ENCODE measurements at places on chromosomes 1 and 21.

DNA sequence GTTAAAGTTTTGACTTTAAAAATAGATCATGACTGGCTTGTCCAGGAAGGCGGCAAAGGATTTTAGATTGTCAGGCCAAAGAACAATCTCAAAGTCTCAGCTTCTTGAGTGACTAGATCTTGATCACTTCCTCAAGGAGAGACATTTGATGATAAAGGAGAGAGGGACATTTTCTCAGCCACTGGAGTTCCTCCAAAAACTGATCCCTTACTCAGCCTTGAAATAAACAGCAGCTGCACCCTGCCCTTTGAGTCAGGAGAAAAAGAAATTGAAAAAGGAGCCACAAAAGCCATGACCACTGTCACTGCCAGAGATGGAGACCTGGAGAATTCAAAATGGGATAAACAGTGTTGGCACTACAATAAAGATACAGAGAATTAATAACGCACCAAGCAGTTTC lies 288.4 kb upstream of the PRMT6 start:
- no peak for DNase-seq

GRCh38 chr1:38915352-38915948 lies 26.2 kb downstream of the RHBDL2 start:
- no peak for DNase-seq

DNA sequence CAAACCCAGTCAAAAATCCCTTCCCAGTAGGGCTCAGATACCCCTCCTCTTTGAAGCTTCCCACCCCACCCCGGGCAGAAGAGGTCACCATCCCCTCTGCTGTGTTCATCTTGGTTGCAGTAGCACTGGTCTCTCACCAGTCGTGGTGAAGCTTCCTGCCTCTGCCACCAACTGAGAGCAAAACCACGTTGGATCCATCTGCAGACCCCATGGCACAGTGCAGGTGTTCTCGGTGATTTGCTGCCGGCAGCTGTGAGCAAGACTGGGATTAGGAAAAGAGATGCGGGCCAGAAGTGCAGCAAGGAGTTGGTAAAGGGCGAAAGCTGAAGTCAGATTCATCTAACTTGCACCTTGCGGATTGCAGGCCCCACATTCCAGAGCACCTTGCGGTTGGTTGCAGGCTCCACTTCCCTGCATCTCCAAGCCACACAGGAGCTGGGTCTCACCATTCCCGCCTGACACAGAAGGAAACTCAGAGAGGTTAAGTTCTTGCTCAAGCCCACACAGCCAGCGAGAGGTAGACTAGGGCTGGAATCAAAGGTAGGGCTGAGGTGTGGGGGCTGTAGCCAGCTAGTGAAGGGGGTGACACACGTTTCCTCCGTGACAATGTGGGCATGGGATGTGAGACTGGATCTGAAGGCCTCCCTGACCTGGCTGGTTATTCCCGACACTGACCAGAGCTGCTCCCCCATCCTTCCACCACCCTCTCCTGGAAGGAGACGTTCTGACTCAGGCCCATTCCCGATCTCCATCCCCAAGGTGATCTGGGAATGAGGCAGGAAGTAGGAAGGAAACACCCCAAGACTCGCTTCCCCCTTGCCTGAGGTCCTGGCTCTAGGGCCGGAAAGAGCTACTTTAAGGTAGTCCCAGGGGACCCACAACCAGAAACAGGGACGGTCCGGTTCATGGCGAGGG lies 3.3 kb upstream of the FAM110D start:
- no peak for DNase-seq

GRCh38 chr21:40335704-40336103 lies 468.5 kb downstream of the PCP4 start:
- no peak for DNase-seq

- no peak for DNase-seq
These were observed 25.2 kb downstream of the PROK1 start for GRCh38 chr1:110476028-110476765.

DNA sequence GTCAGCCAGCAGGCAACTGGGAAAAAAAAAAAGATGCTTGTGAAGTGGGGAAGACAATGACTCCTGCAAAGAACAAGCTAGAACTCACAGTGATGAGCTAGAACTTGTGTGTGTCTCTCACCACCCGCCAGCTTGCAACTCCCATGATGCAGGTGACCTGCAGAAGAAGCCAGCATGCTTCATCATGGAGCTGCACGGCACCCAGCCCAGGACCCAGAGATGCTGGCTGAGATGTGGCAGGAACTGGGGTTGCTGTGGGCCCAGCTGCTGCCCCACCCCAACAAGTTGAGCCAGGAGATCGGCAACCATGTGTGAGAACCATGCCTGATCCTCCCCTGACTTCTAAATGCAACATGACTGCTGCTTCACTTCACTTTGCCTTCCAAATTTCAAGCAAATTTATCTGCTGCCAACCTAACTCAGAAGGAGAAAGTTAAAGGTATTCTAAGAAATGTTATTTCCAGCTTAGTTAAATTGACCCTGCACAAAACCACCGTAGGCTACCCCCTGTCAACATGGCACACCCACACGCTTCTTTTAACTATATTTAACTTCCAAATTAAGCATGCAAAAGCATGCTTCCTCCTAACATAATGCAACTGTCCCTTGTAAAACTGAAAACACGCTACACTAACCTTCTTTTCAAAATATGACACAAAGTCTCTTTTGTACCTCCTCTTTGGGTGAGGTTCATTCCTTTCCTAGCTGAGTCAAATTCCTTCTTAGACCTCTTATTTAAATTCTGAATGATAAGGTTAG lies 166.0 kb upstream of the IGSF21 start:
- DNase-seq, result no peak

DNA sequence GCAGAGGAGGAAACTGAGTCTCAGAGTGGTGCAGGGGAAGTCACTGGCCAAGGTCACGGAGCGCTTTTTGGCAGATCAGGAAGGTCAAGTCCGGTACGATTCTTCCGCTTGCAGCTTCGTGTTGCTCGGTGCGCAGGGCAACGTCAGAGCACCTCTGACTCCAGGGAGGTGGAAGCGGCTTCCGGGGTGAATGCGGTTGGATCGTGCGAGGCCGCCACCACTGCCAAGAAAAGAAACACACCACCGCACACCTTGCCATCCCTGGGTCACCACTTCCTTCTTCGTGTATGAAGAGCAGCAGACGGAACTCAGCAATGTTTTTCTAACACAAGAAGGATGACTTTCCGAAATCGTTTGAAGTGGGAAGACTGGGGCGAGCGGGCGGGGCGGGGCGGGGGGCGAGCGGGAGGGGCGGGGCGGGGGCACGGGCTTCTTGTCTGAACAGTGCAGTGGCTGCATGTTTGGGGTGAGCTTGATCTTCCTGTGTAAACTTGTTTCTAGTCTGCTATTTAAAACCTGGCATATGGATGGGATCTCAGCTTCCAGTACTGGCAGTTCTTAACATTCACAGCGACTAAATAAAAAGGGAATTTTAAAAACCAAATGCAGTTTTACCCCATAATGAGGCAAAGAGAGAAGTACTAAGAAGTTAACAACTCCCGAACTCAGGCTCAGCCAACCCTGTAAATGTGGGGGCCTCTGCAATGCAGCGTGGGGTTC lies 300.0 kb downstream of the RRAGC start:
- peak; percentile 92 for DNase-seq

GRCh38 chr1:232493869-232494268 lies 136.1 kb downstream of the SIPA1L2 start:
- no peak for DNase-seq

DNA sequence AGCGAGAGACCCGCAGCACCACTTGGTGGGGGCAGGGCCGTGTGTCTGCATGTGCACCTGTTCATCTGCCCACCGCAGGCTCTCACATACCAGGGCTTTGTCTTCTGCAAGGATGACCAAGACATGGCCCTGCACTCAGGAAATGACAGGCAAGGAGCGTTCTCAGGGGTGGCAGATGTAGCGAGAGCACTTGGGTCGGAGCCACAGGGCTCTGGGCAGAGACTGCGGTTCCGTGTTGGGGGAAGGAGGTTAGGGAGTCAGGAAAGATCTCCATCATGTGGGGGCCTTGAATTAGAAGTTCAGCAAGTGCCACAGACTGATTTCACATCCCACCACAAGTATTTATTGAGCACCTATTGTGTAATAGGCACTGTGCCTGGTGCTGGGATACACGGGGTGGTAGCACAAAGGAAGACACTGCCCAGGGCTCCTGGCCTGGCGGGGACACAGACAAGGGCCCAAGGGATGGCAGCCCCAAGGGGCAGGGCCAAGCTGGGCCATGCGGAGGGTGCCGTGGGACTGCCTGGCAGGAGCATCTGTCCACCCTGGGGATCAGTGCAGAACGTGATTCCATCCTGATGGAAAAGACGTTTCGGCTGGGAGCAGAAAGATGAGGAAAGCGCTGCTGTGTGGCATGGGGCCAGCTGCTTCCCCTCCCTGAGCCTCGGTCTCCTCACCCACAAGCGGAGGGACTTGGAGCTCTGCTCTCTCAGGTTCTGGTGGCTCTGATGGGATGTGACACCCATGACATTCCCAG lies 11.4 kb upstream of the SPSB1 start:
- DNase-seq, result no peak

- no peak for DNase-seq
These were observed 17.5 kb downstream of the NKAIN1 start for GRCh38 chr1:31222176-31222575.

DNA sequence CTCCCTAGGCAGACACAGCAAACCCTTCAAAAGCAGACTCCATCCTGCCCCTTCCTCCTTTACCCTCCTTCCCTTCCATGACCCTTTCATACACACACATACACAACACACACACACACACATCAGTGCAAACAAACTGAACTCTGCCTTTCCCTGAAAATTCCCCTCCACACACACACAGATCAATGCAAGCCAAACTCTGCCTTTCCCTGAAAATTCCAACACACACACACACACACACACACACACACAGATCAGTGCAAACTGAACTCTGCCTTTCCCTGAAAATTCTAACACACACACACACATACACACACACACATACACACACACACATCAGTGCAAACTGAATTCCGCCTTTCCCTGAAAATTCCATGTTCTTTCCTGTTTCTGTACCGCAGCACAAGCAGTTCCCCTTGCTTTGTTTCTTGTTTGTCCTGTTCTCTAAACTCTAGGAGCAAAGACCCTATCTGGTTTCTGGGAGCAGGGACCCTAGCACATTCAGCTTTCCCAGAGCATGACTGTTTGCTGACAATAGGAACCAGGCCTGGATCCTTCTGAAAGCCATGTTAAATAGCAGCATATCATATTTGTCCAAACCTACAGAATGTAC lies 91.0 kb downstream of the PTPN14 start:
- no peak for DNase-seq

- no peak for DNase-seq
These were observed 8.2 kb downstream of the BSND start for GRCh38 chr1:55006931-55007330.

DNA sequence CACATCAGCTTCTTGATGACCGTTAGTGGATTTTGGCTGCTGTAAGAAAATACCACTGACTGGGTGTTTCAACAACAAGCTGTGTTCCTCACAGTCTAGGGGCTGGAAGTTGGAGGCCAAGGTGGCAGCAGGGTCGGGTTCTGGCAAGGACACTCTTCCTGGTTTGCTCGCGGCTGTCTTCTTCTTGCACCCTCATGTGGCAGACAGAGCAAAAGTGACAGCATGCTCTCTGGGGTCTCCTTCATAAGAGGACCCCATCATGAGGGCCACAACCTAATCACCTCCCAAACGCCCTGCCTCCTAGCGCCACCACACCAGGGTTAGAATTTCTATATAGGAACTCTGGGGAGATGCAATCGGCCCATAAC lies 18.6 kb upstream of the TSPEAR start:
- DNase-seq, result no peak

DNA sequence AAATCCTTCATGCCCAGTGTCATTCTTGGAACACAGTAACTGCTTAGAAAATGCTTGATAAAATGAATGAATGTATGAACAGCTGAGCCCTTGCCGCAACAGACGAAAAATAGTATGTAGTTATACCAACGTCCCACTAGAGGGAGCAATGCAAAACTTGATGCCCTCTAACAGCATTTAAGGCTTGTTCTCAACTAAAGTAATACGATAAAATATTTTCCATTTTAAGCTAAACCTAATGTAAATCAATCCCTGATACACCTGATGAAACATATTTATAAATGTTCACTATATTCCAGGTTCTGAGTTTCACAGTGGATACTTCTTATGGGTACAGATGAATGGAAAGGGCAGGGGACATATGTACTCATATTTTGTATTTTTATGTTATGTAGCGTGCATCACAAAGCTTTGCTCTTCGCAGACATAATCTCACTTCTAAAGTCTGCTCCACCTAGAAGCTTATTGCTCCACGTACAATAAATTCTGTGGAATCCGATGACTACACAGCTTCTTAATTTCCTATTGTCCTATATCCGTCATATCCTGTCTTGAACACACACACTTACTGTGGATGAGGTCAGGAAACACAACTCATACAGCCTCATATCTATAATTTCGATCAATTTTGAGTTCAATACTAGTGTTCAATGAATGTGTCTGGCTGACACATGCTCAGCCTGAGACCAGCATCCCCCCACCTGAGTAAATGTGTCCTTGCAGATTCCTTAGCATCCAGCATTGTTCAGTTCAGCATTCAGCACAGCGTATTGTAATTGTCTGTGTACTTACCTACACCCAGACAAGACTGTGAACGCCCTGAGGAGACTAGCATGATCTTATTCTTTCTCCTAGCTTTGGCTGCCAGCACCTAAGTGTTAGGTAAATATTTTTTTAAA lies 4.4 kb upstream of the UTP25 start:
- no peak for DNase-seq

DNA sequence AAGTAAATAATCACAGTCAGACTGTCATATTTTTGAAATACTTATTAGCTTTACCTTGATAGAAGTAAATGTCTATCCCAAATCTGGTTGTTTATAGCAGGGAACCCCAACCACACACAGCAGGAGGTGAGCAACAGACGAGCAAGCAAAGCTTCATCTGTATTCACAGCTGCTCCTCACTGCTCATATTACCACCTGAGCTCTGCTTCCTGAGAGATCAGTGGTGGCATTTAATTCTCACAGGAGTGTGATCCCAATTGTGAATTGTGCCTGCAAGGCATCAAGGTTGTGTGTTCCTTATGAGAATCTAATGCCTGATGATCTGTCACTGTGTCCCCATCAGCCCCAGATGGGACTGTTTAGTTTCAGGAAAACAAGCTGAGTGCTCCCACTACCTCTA lies 104.3 kb downstream of the GPATCH2 start:
- no peak for DNase-seq

DNA sequence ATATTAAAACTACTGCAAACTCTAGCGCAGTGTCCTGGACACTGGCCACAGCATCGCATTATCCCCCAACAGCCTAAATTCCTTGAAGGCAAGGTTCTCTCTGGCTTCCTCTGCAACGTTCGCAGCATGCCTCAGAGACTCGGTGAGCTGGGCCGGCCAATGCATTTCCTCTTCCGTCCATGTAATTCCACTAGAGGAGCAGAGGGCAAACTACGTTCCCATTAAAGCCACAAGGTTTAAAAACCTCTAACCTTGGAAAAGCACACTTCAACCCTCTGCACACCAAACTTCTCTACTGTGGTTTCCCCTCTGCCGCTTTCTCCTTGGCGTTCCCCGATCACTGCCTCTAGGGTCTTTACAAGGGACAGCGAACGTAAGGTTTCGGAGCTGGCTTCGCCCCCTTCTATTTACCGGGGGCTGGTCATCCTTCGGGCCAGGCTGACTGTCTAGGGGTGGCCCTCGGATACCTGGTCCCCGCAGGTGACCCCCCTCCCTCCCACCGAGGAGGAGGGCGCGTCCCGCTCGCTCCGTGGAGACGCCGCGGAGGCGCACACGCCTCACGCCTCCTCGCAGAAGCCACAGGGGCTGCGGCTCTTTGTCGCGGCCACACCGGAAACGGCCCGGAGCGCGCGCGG lies 456 bp upstream of the SMYD2 start:
- no peak for DNase-seq

GRCh38 chr1:70504176-70504820 lies 93.2 kb downstream of the CTH start:
- peak; percentile 29 for DNase-seq

- DNase-seq, result no peak
These were observed 534.3 kb upstream of the OLFM3 start for GRCh38 chr1:102531036-102531435.

Measured in activated naive CD4-positive, alpha-beta T cell treated with anti-CD3 and anti-CD28 coated beads, Interleukin-2, amount 50 U/mL, for 72 hours (primary cell).